ENCODE measurements at places on chromosomes 13 and 19. TPM values are rescaled to one million over a fixed set of nuclear protein-coding genes. Genes with fewer than 3 reads are reported as not detected.

Gene PROZ
- not detected for total RNA-seq

Gene ZNF534
- total RNA-seq, result 0.17 TPM

Gene ZNF850
- total RNA-seq, result 1.2 TPM

Gene TIMM13
- total RNA-seq, result 27.6 TPM

Gene MATK
- not detected for total RNA-seq

Gene FKRP
- total RNA-seq, result 9.8 TPM

Gene HRC
- total RNA-seq, result not detected

Gene ARRDC2
- 3.9 TPM for total RNA-seq

Gene SERP2
- 9.2 TPM for total RNA-seq

Gene ZNF8
- 4.9 TPM for total RNA-seq

Gene BRCA2
- total RNA-seq, result 2.1 TPM

Gene ATP4B
- not detected for total RNA-seq

Gene VSTM2B
- total RNA-seq, result not detected

Gene SAMD4B
- total RNA-seq, result 39.1 TPM

Gene ECSIT
- total RNA-seq, result 49.1 TPM

Gene TMEM91
- total RNA-seq, result 9.7 TPM
